A549 treated with Hydrocortisone at 1 μM for 4 hours (cell line): ENCODE measurements at places on chromosomes 4 and X. TPM values are rescaled to one million over a fixed set of nuclear protein-coding genes. Genes with fewer than 3 reads are reported as not detected.

Gene SPON2
- 0.31 to 1.0 TPM (median 0.39 TPM) in 5 replicates for total RNA-seq

Gene ERAS
- total RNA-seq: 0.07 to 0.10 TPM in 2 of 5 replicates, not detected in the others

Gene SPACA5
- not detected in 5 replicates for total RNA-seq

Gene BST1
- 15.5 to 17.8 TPM (median 16.3 TPM) in 5 replicates for total RNA-seq

Gene CYLC1
- not detected in 5 replicates for total RNA-seq

Gene UGT2B17
- total RNA-seq: not detected in 5 replicates

Gene HELT
- total RNA-seq: not detected in 5 replicates

Gene JAKMIP1
- total RNA-seq: 0.05 TPM in 1 of 5 replicates, not detected in the others

Gene NEUROG2
- 0.05 to 0.06 TPM in 2 of 5 replicates, not detected in the others for total RNA-seq

Gene EMD
- total RNA-seq: 129 to 161 TPM (median 153 TPM) in 5 replicates

Gene NELFA
- total RNA-seq: 21.1 to 23.5 TPM (median 22.8 TPM) in 5 replicates

Gene FAM149A
- total RNA-seq: 1.1 to 1.6 TPM (median 1.3 TPM) in 5 replicates

Gene PGAM4
- total RNA-seq: 0.17 to 0.37 TPM (median 0.22 TPM) in 4 of 5 replicates, not detected in the other

Gene P2RY8
- 0.02 to 0.06 TPM (median 0.05 TPM) in 3 of 5 replicates, not detected in the others for total RNA-seq

Gene ACOX3
- 8.3 to 10.7 TPM (median 9.6 TPM) in 5 replicates for total RNA-seq

Gene SHISA3
- total RNA-seq: not detected in 5 replicates

Gene MAGEB4
- not detected in 5 replicates for total RNA-seq

Gene MAGEA9B
- not detected in 5 replicates for total RNA-seq
